ENCODE measurements at places on chromosomes 2 and 18.

DNA sequence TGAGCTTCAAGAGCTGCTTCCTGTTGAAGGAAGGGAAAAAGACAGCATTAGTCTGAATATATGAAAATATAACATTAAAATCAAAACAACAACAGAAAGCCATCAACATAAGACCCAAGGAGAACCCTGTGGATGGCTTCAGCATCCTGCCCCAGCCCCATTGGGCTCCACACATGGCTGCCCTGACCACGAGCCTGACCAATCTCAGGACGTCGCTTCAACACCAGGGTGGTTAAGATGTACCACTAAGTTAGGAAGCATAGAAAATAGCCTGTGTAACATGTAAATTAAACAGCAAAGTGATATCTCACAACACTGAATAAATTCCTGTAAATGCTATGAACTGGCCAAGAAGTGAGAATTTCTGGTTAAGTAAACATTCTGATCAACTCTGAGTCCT lies 77.2 kb upstream of the CD226 start:
- no peak for DNase-seq

DNA sequence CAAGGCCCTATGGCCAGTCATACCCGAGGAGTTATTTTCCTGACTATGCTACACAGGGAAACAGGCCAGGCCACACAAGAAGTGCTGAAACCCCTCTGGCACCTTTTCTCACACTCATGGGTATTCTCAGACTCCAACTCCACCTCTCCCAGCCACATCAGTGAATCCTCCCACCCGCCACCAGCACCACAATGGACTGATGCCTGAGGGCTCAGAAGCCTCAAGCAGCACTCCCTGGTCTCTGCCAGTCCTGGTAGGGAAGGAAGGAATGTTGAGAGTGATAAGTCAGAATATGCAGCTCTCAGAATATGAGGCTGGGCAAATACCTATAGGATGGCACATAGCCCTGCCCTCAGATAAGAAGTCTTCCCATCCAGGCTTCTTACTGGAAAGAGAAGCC lies 391.1 kb downstream of the ALK start:
- no peak for DNase-seq

DNA sequence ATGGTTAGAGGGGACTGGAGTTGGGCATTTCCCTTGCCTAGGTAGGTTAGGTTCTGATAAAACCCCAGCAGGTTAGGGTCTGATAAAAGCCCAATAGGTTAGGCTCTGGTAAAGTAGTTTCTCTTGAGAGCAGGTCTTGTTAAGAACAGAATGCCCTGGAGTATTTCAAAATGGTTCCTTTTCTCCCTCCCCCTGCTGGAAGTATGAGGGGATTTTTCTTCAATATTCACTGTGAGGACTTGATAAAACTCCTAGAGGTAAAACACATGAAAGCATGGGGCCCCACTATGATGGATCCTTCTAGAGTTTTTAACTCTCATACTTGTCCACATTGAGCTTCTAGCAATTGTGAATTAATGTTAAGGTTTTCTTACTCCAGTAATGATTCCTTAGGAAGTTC lies 27.6 kb downstream of the ANKAR start:
- no peak for DNase-seq

DNA sequence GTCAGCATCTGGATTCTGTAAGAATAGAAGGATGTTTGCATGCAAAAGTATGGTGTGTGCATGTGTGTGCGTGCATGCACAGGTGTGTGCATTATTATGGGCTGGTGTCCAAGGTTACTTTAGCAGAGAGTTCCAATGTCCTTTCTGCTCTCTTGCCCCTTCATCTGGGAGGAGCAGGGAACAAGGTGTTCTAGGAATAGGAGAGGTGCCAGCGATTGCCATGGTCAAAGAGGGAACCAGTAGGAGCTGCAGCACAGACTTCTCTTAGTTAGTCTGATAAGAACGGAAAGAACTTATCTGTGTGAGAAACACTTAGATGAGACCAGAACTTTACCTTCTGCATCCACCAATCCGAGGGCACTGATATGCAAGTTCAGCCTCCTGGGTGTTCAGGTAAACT lies 8.3 kb downstream of the GPR45 start:
- no peak for DNase-seq
